AG10803 (cell line): ENCODE measurements at places on chromosomes 4 and X.
A peak's percentile ranks its signal among the peaks of the same experiment; 100 is the strongest.

DNA sequence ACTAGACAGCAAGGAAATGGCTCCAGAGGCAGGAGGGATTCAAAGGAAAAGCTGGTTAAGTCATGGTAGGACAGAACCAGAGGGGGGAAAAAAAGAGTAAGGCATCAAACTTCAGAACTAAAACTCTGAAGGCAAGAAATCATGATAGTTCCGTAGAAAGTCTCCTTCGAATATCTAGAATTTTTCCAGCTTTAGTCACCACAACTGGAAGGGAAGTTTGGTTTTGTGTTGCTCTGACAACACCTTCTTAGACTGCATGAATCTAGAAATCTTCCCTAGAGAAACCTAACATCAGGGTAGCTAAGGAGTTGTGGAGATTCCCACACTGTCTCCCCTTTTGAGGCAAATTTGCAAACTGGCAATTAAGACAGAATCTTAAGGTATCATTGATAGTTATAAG is 33.7 kb downstream of the AMMECR1 start:
- peak; percentile 92 for DNase-seq

- DNase-seq, result no peak
Observed at GRCh38 chr4:78018271-78019049, 38.7 kb upstream of the FRAS1 start.

GRCh38 chr4:172666711-172667368 is 501.8 kb upstream of the GALNT7 start:
- no peak for DNase-seq

- DNase-seq, result no peak
Observed at GRCh38 chrX:41344053-41344452, 10.1 kb downstream of the DDX3X start.

DNA sequence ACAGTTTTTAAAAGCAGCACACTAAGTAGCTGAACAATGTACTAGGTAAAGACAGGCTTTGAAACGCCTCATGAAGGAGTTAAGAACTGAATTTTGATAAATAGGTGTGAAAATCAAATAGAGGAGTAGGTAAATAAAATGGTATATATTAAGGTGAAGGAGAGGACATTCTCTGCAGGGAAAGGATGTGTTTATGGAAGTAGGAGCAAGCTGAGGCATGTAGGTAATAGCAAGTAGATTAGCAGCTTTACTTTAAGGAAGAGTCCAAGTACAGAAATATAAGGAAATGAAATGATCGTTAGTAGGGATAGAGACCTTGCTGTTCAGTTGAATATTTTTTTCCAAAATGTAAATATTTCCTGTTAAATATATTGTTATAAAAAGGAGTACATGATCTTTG is 12.5 kb downstream of the METAP1 start:
- no peak for DNase-seq

DNA sequence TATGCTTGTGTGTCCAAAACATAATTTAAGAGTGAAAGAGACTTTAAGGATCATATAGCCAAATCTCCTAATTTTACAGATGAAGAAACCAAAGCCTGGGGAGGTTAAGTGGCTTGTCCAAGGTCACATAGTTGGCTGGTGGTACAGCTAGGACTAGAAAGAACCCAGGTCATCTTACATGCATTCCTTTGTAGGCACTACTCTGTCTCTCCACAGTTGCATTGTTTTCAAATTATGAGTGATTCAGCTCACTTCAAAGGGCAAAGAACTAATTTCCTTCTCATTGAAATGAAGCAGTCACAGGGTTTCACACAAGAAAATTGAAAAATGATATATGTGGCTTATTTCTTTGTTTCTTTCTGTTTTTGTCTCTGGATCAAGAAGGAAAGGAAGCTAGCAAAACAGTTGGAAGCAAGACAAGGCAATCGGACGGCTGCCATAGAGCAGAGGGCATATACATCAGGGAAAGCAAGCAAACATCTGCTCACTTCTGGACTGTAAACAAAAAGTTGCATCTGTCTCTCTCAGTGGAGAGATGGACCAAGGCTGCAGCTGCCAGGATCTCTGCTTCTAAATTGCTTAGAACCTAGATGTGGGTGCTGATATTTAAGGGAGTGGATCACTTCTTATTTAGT is 107.5 kb upstream of the AMOT start:
- no peak for DNase-seq
